ENCODE measurements at places on chromosomes 16 and 17.

GRCh38 chr16:47037746-47038458 is 64.4 kb upstream of the DNAJA2 start:
- peak; percentile 85 for DNase-seq

DNA sequence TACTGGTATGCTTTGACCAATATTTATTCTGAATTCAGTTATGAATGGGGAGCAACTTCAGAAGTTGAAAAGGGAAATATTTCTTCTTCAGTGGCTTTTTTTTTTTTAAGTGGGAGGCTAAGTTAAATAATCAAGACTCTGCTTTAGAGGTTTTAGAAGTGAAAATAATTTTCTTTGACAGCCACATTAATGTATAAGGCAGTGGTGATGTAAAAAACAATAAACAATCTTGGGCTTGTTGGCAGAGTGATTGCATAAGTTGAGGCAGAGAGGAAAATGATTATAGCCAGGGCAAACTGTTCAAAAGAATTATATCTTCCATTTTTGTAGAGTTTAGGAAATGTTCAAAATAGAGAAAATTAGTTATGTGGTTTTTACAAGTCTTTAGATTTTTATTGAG is 5.4 kb upstream of the KRT12 start:
- DNase-seq: no peak

- no peak for DNase-seq
Measured at GRCh38 chr17:29445844-29446243, 55.7 kb downstream of the TAOK1 start.

DNA sequence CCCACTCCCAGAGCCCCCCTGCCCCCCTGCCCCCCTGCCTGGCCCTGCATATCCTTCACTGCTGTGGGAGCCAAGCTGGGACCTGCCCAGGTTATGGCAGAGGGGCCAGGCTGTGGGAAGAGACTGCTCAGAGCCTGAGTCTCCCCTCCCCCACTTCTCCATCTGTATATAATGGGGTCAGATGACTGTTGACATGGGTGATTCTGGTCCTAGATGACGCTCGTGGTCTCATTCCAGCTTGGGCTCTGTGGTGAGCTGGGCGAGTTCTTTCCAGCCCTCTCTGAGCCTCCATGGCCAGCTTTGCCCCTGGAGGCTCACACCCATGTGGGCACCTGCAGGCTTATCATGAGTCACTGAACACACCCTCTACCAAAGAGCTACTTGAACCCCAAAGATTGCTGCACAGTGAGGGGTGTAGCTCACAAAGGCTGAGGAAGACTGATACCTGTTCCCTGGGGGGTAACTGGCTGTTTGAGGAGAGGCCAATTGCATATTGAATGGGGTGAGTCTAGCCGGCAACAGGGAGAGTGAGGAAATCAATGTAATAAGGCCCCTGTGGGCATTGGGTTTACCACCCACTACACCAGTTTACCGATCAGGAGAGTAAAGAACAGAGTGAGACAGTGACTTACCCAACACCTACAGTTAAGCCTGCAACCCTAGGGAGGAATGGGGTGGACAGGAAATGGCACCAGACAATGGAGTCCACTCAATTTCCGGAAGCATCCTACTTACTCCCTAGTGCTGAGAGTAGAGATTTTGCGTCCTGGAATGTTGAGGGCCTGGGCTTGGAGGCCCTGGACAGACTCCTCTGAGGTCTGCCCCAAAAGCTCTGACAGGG is 4.2 kb upstream of the SREBF1 start:
- DNase-seq: peak; percentile 95

DNA sequence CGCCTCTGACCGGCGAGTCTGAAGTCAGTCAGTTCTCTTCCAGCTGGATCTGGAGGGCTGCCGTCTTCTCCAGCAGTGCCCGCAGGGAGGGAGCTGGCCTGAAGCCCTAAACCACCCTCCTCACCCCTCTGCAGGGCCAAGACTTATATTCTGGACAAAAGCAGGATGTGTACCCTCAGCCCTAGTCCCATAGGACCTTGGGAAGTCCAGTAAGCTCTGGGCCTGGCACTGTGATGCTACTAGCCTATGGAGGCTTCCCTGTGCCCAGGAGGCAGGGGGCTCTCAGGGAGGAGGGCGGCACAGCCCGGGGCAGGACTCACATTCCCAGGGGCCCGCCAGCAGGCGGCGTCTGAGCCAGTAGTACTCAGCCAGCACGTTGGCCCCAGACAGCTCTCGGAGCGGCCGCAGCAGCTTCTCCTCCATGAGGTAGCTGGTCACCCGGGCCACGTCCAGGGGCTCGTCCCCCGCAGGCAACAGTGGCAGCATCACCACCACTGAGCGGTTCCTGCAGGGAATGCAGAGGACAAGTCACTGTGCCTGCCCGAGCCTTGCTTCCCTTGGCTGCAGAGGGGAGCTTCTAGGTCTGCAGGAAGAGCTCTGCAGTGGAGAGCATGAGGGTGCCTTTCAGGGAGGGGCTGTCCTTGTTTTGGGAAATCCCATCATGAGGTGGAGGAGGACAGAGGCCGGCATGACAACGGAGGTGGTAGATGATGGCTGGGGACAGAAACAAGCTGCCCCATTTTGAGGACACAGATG is 41.7 kb downstream of the RMI2 start:
- no peak for DNase-seq

GRCh38 chr16:64910356-64910755 is 211.5 kb downstream of the CDH11 start:
- DNase-seq: no peak

- DNase-seq: no peak
Measured at GRCh38 chr16:67549240-67549639, 13.1 kb upstream of the CTCF start.

GRCh38 chr17:72901083-72901482 is 191.4 kb downstream of the SLC39A11 start:
- DNase-seq: no peak

GRCh38 chr17:77314601-77315000 is 173.8 kb downstream of the SEC14L1 start:
- no peak for DNase-seq

DNA sequence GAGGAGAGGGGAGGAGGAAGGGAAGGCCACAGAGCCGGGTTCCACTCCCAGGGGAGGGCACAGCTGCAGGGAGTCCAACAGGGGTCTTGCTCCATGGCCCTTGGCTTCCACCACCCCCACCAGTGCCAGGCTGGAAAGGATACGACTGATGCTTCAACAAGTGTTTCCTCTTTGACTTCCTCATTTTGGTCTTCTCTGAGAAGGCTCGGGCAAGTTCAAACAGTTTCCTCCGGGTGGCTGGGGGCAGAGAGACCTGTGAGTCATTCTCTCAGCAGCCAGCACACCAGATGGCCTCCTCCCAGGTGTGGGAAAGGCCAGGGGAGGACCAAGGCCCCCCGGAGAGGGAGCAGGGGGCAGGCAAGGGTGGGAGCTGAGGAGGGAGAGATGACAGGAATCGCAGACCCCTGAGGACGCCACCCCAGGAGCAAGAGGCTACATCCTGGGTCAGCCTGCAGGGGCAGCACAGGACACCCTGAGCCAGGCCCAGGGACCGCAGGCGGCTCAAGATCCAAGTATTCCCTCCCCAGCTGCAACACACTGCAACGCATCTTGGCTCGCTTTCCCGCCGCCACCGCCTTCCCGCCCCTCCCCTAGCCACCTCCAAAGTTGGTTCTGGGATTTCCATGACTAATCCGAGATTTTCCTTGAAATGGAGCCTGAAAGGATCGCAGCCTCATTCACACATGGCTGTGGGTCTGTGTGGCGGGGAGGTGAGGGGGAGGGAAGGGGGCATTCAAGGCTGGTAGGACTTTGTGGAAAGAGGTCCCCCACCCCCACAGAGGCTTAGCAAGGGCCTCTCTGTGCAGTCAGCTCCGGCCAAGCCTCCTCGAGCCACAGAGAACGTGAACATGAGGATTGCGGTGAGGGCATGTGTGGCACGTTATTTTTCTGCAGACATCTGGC is 18.4 kb upstream of the MRPS23 start:
- peak; percentile 96 for DNase-seq

- no peak for DNase-seq
Measured at GRCh38 chr17:43402567-43402966, 3.8 kb downstream of the ARL4D start.

DNA sequence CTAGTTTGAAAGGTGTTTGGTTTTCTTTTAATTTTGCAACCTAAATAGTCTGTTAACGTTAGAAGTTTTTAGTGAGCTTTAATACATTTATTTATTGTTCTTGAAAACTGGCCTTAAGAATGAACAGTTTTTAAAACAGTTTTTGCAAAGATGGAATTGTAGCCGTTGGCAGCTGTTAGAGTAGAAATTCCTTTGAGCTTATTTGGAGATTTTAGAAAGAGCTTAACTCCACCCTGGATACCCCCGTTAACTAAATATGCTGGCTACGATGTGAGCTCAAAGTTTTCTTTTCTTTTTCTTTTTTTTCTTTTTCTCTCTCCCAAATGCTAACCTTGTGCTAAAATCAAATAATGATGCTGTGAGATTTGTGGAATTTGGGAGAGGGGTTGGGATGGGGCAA is 75.2 kb downstream of the COX10 start:
- no peak for DNase-seq

GRCh38 chr16:54107583-54108202 is 178.9 kb downstream of the IRX3 start:
- peak; percentile 12 for DNase-seq

GRCh38 chr17:29143894-29144293 is 36.3 kb downstream of the MYO18A start:
- DNase-seq: peak; percentile 84

DNA sequence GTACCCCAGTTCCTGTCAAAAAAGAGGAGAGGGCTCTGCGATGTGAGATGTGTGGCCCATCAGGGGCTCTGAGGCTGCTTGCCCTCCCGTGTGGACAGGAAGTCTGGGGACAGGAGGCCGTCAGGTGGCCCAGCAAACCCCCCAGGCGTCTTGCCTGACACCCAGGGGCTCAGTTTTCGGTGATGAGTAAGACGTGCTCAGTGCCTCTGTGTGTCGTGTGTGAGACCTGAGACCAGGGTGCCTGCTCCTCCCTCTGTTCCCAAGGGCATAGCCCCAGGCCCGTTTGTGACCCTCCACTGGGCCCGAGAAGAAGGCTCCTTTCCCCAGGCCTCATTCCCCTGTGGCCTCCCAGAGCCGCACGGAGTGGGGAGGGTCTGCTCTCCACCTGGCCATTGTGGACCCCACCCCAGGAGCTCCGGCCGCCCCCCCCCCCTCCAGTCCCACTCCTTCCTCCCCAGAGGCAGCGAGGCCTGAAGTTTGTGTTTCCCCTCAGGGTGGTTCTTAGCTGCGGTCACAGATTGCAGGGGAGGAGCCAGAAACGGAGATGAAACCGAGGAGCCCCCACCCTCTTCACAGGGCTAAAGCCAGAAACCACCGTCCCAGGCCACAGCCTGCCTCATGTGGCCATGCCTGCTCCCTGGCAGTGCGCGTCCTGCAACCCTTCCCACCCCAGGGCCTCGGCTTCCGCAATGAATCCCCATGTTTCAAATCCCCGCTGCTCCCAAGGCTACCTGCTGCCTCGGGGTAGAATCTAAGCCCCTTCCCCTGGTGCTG is 4.9 kb upstream of the ACTG1 start:
- DNase-seq: peak; percentile 87

DNA sequence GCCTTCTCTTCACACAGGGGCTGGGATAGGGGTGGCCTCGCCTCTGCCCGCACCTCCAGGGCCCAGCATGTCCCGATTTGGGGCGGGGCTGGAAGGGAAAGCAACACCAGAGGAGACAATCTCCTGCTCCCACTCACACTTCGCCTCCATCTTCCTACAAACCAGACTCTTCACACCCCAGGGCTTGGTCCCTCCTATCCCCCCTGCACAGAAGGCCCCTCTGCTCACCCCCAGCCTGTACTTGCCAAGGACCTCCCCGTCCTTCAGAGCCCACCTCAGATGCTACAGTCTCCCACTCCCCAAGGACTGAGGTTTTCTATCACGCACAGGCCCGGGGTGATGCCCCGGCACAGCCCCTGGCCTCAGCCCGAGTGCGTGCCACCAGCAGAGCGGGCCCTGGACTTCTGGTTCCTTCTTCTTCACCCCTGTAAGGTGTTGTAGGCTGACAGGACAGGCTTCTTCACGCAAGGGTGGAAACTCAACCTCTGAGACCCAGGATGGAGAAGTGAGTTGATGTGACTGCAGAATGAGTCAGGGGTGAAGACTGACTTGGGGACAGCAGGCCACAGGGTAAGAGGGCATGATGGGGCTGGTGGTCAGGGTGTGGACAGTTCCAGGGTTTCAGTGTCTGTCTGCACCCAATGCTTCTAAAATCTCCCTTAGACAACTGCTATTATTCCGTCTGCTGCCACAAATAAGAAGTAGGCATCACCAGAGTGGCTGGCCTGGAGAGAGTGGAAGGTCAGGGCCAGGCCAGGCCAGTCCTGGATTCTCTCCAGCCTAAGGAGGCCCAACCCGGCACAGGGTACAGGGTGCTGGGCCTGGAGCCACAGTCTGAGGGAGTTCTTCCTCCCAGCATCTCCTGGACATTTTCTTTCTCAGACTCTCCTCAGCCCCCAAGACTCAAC is 2.5 kb downstream of the ITGAE start:
- no peak for DNase-seq

GRCh38 chr16:88938777-88939244 is 38.2 kb downstream of the CBFA2T3 start:
- no peak for DNase-seq

DNA sequence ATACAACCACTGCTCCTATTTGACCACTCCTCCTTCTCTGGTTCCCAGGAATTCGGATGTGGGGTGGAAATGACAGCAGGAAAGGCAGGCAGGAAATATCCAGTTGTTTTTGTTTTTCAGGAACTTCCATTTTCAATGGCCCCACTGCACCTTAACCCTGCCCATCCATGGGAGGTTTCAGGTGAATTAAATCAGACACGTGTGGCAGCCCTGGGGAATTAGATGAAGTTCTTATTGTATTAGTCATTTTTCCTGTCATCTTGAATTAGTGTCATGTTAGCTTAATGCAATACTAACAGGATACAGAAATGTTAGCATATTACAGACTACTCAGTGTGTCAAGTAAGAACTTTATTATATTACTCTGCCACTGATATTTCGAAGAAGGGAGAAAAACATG is 146.4 kb downstream of the CHD9NB start:
- DNase-seq: no peak

GRCh38 chr16:84617041-84617790 is 662 bp downstream of the COTL1 start:
- peak; percentile 48 for DNase-seq

GRCh38 chr16:12228602-12229499 is 252.3 kb downstream of the SNX29 start:
- DNase-seq: peak; percentile 44

DNA sequence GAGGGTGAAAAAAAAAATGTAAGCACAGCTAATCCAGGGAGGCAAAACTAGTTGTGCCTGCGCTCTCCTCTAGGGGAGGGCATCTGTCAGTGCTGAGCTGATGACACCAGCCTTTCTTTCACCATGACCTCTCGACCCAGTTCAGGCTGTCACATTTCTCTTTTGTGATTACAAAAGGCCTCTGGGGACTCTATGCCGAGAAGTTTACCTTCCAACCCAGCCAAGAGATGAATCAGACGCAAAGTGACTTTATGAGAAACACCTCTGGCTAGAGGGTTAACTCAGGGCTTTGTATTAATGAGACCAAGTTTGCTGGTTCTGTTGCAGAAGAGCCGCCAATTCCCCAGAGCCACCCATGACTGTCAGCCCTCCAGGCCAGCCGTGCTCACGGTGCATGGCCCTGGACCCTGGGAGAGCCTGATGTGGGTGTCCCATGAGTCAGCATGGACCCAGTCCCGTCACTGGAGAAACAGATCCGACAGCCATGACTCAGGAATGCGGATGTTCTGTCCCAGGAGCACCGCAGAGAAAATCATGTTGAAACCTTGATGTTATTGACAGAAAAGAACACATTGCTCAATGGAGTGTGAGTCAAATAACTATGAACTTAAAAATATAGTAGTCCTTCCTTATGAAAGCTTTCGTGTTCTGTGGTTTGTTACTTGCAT is 437.2 kb downstream of the HS3ST3B1 start:
- peak; percentile 97 for DNase-seq

- no peak for DNase-seq
Measured at GRCh38 chr16:3881499-3881990, 1.0 kb upstream of the CREBBP start.

Measured in NB4 (cell line).